ENCODE measurements at places on chromosomes 16 and 17.

GRCh38 chr16:81018496-81018895, 11.5 kb downstream of the CENPN start:
- DNase-seq, result no peak

GRCh38 chr16:5789033-5789432, 691.4 kb upstream of the EEF2KMT start:
- DNase-seq, result no peak

DNA sequence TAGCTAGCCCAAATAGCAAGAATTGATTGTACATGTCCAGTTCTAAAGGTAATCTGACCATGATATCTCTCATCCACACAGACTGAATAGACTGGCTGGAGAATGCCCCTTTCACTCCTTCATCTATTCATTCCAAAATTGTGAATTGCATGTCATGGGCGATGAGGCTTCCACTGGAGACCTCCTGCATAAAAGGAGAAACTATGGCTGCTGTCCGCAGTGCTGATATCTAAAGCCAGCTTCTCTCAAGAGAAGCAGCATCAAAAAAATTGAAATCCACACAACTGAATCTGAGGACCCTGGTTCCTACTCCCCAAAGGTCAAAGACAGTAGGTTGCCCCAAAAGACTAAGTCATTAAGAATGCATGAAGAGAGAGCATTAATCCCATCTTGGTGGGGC, 7.9 kb upstream of the SCNN1G start:
- no peak for DNase-seq

- DNase-seq, result no peak
These were observed 108.3 kb upstream of the CREBBP start for GRCh38 chr16:3988824-3989223.

DNA sequence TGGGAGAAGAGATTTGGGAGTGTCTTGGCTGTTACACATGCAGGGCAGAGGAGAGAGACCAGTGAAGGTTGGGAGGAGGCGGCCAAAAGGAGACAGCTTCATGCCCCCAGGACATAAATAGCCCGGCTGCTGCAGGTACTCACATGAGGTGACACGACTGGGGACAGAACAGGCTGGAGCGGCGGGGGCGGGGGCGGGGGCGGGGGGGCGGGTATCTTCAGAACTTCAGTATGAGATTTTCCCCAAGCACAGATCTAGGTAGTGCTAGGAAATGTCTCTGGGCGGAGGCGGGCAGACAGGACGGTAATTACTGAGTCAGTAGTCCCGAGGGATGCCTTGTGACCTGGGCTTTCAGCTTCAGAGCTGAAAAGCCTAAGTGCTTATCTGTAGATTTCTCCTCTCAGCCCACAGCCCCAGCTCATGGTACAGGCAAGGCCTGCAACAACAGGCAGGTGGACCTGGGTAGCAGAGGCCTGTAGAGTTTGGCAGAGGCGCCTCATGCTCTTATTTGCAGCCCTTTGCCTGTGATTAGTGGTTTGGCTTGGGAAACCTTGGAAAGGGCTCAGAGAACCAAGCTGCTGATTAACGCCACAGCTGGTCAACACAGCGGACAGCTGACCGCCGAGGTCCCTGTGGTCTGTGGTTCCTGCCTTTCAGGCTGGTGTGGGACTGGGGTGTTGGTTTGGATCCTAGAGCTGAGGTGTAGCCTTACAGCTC, 24.5 kb downstream of the UNK start:
- DNase-seq, result no peak

- DNase-seq, result no peak
These were observed 115.1 kb upstream of the ZKSCAN2 start for GRCh38 chr16:25372716-25373115.

- no peak for DNase-seq
These were observed 19.8 kb upstream of the C16orf74 start for GRCh38 chr16:85770741-85771140.

GRCh38 chr16:82965808-82966207, 339.0 kb downstream of the CDH13 start:
- no peak for DNase-seq

DNA sequence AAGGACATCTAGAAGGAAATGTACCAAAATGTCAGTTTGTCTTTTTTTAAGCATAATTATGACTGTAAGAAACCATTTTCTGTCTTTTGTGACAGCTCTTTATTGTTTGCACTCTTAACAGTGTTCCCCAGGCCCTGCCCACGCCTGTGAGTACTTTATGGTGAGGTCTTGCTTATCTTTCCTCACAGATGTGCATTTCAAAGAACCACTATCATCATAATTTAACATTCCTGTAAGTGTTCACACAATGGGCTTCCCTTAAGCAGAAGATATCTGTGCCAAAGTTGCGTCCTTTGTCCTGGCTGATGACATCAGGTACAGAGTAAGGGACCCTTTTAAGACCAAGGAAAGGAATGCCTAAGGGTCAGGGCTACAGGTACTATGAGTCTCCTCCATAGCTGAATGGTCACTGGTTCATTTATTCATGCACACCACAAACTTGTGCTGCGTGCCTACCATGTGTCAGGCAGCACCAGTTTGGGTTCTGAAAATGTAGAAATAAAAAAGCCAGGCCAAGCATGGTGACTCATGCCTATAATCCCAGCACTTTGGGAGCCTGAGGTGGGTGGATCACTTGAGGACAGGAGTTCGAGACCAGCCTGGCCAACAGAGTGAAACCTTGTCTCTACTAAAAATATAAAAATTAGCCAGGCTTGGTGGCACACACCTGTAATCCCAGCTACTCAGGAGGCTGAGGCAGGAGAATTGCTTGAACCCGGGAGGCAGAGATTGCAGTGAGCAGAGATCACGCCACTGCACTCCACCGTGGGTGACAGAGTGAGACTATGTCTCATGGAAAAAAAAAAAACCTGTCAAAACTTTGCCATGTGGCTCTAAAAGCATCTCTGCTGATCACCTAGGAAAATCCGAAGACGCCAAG, 55.4 kb upstream of the NLK start:
- no peak for DNase-seq

DNA sequence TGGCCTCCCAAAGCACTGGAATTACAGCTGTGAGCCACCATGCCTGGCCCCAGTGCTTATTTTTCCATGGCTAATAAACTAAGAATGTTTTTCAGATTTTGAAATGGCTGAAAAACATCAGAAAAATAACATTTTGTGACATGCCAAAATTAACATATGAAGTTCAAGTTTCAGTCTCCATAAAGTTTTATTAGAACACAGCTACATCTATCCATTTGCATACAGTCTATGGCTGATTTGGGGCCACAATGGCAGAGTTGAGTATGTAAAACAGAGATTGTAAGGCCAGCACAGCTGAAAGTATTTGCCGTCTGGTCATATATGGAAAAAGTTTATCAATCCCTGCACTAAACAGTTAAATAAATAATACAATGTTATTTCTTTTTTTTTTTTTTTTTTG, 13.8 kb upstream of the NDUFAB1 start:
- DNase-seq, result no peak

- DNase-seq, result no peak
These were observed 22.3 kb downstream of the AOC3 start for GRCh38 chr17:42873315-42873714.

DNA sequence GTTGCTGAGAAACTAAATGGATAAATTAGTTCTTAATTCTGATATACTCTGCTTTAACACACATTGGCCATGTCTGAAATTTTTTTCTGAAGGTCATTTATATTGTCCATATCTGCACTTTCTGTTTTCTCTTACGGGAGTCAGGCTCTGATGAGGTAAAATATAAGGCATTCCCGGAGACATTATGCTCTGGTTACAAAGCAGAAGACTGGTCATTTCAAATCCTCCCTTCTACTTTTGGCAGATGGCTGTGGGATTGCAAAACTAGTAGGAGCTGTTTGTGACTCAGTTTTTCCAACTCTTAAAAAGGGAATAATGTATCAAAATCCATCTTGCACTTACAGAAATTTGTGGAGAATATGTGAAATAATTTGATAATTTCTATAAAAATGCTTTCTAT, 92.2 kb upstream of the CPHXL start:
- DNase-seq, result no peak

- no peak for DNase-seq
These were observed 46.8 kb upstream of the BCAR1 start for GRCh38 chr16:75298267-75298666.

DNA sequence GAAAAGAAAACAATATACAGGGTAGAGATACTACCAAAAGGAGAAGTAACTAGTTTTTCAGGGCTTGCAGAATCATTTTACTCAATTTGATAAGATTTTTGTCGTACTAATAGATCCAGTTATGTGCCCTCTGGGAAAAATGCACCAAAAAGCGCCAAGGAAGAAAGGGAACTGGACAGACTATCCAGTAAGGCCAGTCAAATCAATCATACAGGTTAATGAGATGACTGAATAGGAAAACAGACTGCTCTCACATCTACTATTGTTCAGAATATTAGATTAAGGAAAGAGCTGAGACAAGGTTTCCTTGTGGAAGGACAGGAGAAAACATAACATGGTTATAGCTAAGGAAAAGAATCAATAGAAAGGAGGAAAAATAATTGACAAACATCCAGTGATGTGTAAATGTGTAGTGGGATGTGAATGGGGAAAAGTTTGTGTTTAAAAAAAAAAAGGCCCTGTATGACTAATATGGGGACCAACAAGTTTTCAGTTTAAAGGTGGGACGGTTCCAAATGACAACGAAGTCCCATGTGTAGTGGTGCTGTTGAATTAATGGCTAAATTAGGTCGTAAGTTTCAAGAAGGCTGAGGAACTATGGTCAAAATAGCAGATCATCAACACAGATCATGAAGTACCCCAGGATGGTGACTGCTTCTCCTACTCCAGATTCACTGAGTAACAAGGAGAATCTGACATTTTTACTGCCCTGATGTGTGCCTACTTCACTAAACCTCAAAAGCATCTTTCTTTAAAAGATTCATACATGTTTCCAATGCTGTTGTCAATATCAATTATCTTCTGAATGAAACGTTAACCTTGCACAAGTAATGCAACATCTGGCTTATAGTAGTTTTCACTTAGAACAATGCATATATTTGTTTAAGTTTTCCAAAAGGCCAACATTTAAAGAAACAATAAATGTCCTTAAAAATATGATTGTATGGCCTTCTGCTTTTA, 40.7 kb downstream of the BRIP1 start:
- DNase-seq, result no peak

GRCh38 chr16:72637306-72637705, 410.6 kb downstream of the ZFHX3 start:
- no peak for DNase-seq

DNA sequence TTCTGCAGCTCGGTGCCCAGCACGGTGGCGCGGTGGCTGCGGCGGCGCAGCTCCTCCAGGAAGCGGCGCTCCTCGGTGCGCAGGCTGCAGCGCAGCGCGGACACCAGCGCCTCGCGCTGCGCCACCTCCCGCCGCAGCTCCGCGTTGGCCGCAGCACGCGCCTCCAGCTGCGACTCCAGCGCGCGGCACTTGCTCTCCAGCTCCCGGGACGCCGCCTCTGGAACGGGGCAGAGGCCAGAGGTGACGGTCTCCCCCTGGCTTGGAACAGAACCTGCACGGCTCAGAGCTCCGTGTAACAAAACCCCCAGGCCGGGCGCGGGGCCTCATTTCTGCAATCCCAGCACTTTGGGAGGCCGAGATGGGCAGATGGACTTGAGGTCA, 13.2 kb upstream of the CLUH start:
- no peak for DNase-seq

- no peak for DNase-seq
These were observed 1.0 kb upstream of the NLRC5 start for GRCh38 chr16:56988161-56988947.

DNA sequence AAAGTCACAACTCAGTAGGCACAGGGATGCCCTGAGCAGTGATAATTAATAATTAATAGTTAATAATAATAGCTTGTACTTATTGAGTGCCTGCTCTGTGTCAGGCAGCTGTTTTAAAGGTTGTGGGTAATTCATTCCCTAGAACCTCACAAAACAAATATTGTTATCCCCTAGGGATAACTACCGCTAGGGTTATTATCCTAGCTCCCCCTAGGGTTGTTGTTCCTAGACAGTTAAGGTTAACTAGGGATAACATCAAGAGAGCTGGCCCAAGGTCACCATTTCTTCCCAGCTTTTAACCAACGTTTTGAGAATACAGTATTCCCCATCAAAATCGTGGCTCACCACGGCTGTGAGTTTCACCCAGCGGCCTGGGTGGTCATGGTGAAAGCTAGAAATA, 180.1 kb downstream of the PRKCB start:
- DNase-seq, result no peak

- no peak for DNase-seq
These were observed 305.2 kb downstream of the SEC14L1 start for GRCh38 chr17:77445760-77446532.

GRCh38 chr16:55653106-55653505, 2.7 kb upstream of the SLC6A2 start:
- DNase-seq, result no peak

GRCh38 chr16:87853411-87854052, 15.8 kb downstream of the SLC7A5 start:
- DNase-seq, result peak; percentile 93

DNA sequence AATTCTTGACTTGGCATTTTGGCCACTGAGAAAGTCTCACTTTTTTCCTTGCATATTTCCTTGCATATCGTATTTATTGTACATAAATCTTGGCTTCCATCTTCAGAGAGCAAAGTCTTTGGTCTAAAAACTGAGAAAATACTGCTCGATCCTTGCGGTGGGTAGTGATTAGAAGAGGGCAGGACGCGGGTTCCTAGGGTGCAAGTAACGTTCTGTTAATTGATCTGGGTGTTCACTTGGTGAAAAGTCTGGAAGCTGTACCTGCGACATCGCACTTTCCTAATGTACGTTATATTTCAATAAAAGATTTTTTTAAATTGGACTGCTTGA, 758 bp upstream of the UBALD2 start:
- DNase-seq, result no peak

- peak; percentile 73 for DNase-seq
These were observed 5.3 kb downstream of the RNF166 start for GRCh38 chr16:88700636-88701482.

GRCh38 chr16:49493836-49494235, 120.2 kb downstream of the C16orf78 start:
- DNase-seq, result no peak

DNA sequence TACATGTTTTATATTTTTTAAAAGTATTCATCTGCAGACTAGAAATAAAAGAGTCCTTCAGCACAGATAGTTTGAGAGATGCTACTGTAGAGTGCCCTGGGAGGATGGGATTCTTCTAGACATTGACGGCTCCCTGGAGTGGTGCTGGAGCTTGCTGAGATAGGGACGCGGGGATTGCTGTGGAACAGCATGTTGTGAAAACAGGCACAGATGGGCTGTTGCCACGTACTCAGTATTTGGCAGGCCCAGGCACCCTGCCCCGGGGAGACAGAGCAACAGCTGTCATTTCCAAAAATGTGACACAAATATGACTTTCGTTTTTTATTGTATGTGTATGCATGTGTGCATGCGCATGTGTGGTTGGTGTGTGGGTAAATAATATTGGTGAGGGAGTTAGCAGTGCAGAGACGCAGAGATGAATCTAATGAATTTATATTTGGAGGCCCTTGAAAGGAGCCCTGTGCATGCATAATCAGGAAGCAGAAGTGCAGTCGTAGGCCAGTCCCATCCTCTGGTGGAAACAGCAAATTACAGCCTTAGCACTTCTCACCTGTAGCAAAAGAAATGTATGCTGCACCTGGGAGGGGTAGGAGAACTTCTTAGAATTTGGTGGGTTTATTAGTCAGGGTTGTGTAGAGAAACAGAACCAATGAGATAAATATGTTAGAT, 6.2 kb upstream of the ABCA8 start:
- DNase-seq, result peak; percentile 29

Data from right hindlimb (tissue), 1 donor.